ENCODE measurements at places on chromosomes 7 and 10.

GRCh38 chr10:94108200-94108599 lies 114.5 kb downstream of the PLCE1 start:
- DNase-seq: no peak

- DNase-seq: no peak
Observed at GRCh38 chr10:100655326-100655759, 90.0 kb upstream of the PAX2 start.

DNA sequence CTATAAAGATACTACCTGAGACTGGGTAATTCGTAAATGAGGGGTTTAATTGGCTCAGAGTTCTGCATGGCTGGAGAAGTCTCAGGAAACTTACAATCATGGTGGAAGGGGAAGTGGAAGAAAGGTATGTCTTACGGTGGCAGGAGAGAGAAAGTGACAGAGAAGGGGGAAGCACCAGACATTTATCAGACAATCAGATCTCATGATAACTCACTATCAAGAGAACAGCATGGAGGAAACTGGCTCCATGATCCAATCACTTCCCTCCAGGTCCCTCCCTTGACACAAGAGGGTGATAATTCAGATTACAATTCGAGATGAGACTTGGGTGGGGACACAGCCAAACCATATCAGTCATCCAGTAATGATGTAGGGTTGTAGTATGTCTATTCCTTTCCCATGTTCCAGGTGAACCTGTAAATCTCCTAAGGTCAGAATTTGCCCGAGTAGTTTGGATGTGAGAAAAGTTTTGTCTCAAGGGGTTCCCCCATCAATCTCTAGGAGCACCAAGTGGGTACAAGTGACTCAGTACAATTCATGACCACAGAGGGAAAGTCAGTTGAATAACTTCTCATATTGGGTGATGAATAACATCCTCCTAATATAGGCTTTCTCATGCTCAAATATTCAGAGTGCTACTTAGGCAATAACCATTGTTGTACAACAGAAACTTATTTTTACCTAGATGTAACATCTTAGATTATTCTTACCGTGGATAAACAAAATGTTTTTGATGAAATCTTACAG lies 39.7 kb upstream of the MTPN start:
- no peak for DNase-seq

GRCh38 chr10:68816796-68817412 lies 10.4 kb upstream of the STOX1 start:
- no peak for DNase-seq

- DNase-seq: no peak
Observed at GRCh38 chr7:99254390-99254789, 18.2 kb upstream of the MYH16 start.

DNA sequence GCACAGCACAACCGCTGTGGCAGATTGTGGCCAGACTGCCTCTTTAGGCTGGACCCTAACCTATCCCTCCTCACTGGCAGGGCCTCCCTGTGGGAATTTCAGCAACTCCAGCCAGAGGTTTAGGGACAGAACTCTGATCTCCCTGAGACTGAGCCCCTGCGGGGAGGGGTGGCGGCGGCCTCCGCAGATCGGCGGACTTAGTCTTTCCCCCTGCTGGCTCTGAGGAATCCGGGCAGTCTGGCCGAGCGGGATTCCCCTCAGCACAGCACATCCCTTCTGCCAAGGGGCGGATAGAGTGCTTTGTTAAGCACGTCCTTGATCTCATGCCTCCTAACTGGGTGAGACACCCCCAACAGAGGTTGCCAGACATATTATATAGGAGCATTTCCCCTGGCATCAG lies 224.2 kb upstream of the NPY start:
- DNase-seq: no peak

- DNase-seq: no peak
Observed at GRCh38 chr10:8130973-8131911, 76.8 kb downstream of the GATA3 start.

DNA sequence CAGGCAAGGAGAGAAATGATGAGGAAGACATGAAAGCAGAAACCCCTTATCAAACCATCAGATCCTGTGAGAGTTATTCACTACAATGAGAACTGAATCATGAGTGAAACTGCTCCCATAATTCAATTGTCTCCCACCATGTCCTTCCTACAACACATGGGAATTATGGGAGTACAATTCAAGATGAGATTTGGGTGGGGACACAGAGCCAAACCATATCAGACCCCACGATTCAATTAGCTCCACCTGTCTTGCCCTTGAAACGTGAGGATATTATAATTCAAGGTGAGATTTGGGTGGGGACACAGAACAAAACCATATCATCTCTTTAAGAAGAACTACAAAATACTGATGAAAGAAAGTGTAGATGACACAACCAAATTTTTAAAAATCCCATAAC lies 128.9 kb downstream of the IMMP2L start:
- no peak for DNase-seq

DNA sequence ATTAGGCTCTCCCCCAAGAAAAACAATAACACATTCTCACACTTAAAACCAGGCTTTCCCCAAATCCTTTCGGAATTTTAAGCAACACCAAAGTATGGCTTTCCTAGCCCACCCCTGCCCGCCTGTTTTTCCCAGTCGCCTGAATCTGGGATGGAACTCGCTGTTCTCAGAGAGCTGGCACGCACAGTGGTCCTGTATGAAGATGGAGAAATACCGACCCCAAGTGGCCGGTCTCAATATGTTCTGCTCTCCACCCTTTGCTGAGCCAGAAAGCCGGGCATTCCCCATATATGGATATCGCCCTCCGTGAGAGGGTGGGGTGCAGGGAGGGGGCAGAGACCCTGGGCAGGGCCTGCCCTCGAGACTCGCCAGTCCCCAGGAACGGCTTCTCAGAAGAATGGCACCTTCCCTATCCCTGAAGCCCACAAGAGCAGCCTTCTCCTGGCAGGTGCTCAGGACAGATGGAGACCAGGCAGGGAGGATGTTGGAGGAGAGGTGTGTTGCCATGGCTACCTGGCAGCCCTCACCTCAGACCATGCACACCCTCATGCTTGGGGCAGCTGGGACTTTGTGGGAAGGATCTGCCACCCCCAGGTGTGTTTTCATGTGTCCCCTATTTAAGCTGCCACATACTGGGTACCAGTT lies 3.4 kb downstream of the TACR2 start:
- DNase-seq: no peak

DNA sequence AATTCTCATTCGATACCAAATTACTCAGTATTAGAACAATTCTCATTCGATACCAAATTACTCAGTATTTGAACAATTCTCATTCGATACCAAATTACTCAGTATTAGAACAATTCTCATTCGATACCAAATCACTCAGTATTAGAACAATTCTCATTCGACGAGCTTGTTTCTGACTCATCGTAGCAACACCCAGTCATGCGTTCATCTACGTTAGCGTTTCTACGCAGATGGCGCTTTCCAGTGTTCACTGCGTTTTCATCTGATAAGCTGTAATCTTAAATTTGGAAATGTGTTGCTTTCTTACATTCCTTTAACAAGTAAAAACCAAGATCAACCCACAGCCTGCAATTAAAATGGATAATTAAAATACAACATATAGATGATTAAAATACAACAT lies 276.3 kb downstream of the ZMYND11 start:
- no peak for DNase-seq

DNA sequence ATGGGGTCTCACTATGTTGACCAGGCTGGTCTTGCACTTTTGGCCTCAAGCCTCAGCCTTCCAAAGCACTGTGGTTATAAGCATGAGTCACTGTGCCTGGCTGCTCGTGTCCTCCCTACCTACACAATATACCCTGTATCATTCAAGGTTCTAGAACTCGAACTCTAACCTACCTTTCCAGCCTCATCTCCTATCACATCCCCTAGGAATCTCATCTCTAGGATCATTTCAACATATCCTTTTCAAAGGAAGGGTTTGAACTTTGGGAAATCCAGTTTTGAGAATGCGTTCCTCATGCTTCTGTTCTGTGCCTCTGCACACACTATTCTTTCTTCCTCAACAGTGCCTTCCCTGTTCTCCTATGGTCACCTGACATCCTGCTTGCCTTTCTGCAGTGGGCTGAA lies 87.8 kb upstream of the RHEB start:
- no peak for DNase-seq

- no peak for DNase-seq
Observed at GRCh38 chr7:120320218-120320961, 47.4 kb downstream of the KCND2 start.

- no peak for DNase-seq
Observed at GRCh38 chr7:156000601-156001396, 188.5 kb upstream of the SHH start.

GRCh38 chr7:27607210-27607606 lies 55.5 kb downstream of the HIBADH start:
- DNase-seq: no peak

DNA sequence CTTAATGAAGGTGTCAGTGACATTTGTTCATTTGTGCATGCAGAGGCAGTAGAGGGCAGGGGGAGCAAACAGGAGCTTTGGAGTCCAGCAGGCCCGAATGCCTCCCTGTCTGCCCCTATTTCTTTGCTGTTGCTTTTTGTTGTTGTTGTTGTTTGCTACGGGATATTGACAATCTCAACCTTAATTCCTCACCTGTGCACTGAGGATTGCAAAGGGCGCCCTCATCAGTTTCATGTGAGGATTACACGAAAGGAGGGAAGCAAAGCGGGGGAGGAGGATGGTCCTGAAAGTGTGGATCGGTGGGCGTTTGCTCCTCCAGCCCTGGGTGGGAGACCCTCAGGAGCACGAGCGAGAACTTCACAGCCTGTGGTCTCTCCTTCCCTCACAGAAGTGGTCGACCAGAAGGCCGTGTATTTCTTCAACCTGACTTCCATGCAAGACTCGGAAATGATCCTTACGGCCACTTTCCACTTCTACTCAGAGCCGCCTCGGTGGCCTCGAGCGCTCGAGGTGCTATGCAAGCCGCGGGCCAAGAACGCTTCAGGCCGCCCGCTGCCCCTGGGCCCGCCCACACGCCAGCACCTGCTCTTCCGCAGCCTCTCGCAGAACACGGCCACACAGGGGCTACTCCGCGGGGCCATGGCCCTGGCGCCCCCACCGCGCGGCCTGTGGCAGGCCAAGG lies 9.6 kb downstream of the GDF10 start:
- no peak for DNase-seq

DNA sequence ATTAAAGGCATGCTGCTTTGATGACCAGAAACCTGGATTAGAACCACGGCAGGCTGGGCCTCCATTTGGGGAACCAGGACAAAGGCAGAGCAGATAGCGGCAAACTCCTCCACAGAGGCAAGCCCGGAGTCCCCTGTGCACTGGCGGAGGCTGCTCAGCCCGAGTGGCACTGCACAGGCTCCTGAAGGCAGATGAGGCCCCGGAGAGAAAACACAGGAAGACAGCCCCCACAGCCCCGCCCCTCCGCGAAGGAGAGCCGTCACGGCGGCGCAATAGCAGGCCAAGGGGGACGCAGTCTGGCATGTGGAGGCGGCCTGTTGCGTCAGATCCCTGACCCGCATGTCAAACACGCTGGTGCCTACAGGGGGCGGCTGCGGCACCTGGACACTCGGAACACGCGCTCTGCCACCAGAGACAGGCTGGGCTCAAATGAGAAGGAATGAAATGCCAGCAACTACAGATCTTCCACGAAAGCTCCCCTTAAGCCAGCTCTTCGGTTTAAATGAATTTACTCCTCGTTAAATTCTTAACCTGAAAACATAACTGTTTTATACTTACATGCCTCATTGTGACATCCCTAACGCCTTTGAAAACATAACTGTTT lies 128.5 kb downstream of the MAD1L1 start:
- peak; percentile 40 for DNase-seq

- DNase-seq: no peak
Observed at GRCh38 chr10:78706726-78707540, 361.8 kb upstream of the ZMIZ1 start.

- no peak for DNase-seq
Observed at GRCh38 chr10:80471001-80471400, 16.9 kb downstream of the TSPAN14 start.

DNA sequence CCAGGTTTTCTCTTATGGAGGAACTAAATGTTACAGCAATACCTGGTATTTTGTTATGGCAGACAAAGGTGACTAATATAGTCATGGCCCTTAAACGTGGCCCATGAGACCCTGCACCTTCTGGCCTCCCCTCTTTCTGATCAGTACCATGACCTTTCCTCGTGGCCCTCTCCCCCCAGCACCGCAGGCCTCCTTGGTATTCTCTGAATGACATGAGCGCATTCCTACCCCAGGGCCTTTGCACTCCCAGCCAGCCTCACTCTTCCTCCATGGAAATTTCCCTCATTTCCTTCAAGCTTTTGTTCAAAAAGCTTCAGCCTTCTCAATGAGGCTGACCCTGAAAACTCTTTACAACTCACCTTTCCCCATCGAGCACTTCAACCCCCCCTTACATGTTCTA lies 46.5 kb upstream of the EMX2 start:
- DNase-seq: no peak

DNA sequence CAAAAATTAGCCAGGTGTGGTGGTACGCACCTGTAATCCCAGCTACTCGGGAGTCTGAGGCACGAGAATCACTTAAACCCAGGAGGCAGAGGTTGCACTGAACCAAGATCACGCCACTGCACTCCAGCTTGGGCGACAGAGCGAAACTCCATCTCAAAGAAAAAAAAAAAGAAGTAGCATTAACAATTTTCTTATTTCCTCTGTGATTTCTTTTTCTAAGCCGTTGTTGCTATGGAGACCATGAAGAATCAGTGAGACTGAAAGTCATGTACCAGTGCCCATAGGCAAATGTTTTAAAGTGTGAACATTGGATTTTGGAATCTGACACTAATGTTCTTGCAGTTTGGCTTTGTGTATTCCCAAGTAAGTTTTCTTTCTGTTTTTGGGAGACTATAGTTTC lies 18.4 kb upstream of the MAP3K8 start:
- DNase-seq: no peak

DNA sequence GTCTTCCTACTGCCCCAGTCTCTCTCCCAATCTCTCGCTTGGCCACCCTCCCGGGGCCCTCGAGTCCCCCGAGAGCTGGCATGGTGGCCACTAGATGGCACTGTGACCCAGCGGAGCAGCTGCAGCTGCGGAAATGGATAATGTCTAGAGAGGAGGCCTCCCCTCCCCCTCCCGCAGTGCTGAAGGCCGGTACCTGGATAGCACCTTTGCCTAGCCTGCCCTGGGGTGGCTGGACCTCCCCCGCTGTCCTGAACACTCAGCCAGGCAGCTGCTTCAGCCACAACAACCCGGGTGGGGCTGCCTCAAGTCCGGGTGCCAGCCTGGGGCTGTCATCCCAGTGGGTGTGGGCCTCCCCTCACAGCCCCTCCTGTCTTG lies 65.2 kb downstream of the GOLGA7B start:
- DNase-seq: peak; percentile 56

GRCh38 chr10:32240471-32240870 lies 106.5 kb downstream of the EPC1 start:
- DNase-seq: no peak

- peak; percentile 15 for DNase-seq
Observed at GRCh38 chr7:45196374-45196773, 38.8 kb downstream of the RAMP3 start.

DNA sequence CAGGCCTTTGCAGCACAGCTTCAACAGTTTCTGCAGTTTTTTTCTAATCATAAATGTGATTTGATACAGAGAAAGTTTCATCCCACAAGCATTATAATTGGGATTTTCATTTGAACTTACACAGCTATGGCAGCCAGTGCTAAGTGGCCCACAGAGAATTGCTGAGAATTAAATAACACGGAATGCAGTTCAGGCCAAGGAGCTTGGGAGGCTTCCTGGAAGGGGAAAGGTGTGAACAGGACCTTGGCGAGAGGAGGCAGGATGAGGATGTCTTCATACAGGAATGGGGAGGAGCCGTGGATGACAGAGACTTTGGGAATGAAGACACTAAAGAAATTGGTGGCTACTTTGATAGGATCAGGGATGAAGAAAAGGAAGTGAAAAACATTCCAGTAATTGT lies 95.3 kb downstream of the ZNF22 start:
- no peak for DNase-seq

All from activated CD4-positive, CD25-positive, alpha-beta regulatory T cell (primary cell).